ENCODE measurements at places on chromosomes 3 and 15. TPM values are rescaled to one million over a fixed set of nuclear protein-coding genes. Genes with fewer than 3 reads are reported as not detected.

The RPL22L1 gene
- 297 TPM for total RNA-seq

The TPRA1 gene
- 52.6 TPM for total RNA-seq

The LDHAL6B gene
- total RNA-seq = not detected

The ERICH6 gene
- total RNA-seq = not detected

The RCCD1 gene
- 25.2 TPM for total RNA-seq

The RARRES1 gene
- total RNA-seq = 36.8 TPM

The CHSY1 gene
- total RNA-seq = 23.8 TPM

The SEMA3G gene
- total RNA-seq = not detected

The DOCK3 gene
- total RNA-seq = under 0.01 TPM

The REC114 gene
- total RNA-seq = not detected

The POPDC2 gene
- not detected for total RNA-seq

The STRA6 gene
- total RNA-seq = 0.17 TPM

The ALDH1L1 gene
- total RNA-seq = 0.15 TPM

The CSTA gene
- total RNA-seq = 1.0 TPM

The TTC21A gene
- 0.59 TPM for total RNA-seq
